Hypothalamus (tissue), 51 donors: ENCODE measurements at places on chromosomes 11 and 22.

DNA sequence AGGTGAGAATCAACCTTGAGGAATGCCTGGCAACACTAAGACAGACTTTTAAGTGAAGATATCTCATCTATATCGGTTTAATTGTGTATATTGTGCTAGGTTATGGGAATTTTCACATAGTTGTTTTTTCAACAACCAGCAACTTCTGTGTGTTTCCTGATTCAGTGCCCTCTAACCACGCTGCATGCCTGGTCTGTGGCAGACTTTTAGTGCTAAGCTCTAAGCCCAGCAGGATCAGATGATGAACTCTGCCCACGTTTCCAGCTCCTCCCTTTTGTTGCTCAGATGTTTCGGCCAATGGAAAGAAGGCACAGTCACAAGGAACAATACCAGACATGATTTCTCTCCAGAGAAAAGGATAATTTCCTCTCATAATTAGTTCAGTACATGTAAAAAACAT, 1.4 kb upstream of the VWA5A start:
- DNase-seq: no peak

DNA sequence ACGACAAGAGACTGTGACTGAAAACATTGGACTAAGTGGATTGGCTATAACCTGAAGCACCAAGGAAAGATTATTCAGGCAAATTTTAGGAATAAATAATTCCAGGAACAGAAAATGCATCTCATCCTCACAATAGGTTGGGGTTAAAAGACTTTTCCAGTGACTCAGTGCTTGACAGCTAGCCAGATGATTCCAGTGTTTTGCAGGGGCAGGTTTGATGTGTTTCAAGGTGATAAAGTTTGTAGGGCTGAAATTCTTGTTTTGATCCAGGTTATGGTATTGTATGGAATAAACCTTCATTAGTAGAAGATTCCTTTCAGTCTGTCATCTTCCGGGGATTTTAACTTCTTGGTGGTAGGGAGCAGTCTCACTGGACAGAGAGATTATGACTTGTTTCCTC, 2.3 kb downstream of the EXT2 start:
- no peak for DNase-seq

GRCh38 chr11:33315822-33316221, 58.6 kb downstream of the HIPK3 start:
- DNase-seq: no peak

GRCh38 chr11:134282121-134283045, 6.2 kb downstream of the GLB1L3 start:
- DNase-seq: no peak

GRCh38 chr22:17397756-17398547, 28.7 kb downstream of the CECR2 start:
- no peak for DNase-seq

GRCh38 chr11:96143041-96143521, 199.9 kb downstream of the MAML2 start:
- DNase-seq: no peak

DNA sequence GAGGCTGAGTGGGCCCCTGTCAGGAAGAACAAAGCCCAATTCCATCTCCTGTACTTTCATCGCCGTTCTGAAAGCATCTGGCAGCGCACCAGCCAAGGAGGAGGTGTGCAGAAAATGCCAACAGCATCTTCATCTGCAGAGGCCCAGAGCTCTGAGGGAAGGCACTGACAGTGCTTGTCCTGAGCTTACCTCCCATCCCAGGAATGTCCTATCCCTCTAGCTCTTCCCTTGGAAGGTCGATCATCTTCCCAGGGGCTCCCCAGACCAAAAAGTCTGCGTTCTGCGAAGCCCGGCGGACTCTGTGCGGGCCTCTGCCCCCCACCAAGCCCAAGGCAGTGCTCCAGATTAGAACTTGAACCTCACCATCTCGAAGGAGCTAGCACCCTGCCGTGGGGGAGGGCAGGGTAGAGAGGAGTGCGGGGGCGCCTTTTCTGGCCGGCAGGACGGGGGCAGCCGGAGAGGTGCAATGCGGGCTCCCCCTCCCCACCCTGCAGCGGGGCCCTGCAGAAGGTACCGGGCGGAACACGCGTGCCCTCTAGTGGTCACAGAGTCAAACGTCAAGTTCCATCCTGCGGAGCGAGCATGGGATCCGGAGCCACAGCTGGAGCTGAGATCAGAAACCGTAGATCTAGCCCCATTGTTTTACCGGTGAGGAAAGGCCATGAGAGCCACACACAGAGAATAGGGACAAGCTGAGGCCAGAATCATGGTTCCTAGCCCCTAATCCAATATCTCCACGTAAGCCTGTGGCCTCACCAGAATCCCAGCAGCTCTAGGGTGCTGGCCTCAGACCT, 5.0 kb downstream of the SCN2B start:
- DNase-seq: peak; percentile 92

DNA sequence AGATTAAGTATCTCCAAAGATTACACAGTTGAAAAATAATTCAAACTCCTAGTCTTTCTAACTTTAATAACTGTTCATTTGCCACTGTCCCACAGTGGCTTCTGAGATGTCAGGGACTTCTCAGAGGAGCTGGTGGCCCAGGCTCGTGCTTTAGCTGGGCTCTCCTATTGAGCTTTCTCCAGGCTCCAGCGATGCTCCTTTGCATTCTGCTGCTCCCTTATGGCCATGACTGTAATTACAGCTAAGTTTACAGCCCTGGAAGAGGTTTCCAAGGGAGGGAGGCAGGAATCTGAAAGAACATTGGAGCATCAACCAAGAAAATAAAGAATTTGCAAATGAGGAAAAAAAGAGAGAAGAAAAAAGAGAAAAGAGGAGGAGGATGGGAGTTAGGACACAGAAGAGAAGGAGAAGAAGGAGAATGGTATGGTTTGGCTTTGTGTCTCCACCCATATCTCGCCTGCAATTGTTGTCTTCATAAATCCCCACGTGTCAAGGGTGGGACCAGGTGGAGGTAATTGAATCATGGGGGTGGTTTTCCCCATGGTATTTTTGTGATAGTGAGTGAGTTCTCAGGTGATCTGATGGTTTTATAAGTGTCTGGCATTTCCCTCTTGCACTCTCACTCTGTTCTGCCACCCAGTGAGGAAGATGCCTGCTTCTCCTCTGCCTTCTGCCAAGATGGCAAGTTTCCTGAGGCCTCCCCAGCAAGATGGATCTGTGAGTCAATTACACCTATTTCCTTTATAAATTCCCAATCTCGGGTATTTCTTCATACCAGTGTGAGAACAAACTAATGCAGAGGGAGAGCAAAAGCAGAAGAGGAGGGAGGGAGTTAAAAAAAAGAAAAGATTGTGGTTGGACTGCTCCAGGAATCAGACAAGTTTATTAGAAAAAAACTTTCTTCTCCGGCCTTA, 857.0 kb downstream of the KCNA4 start:
- no peak for DNase-seq

GRCh38 chr11:111718436-111718835, 47.8 kb downstream of the PPP2R1B start:
- DNase-seq: no peak

GRCh38 chr22:45413368-45414211, at the start of the genes RIBC2 and SMC1B:
TSS of gene RIBC2 (plus strand) at chr22:45413693. CDS start at chr22:45413887, 194 bp downstream.
TSS of gene SMC1B (minus strand) at chr22:45413599. CDS start at chr22:45413567, 32 bp downstream.
- no peak for DNase-seq

- no peak for DNase-seq
Measured at GRCh38 chr22:26778372-26778771, 121.0 kb downstream of the MIAT start.

DNA sequence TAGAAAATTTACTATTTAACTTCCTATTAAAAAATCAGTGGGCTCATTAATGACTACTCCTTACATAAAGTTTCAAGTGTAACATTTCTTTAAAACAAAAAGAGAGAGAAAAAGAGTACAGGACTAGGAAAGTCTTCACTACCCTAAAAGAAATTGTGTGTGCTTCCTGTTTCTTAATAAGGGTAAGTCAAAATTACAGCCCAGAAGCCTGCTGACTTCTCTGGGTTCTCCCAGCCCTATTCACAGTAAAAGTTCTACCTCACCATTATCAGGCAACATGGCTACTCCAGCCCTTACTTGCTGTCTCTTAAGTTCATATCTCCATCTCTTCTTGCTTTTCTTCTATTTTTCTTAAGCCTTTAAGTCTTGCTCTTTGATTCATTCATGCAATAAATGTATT, 20.3 kb upstream of the ZC3H12C start:
- no peak for DNase-seq

DNA sequence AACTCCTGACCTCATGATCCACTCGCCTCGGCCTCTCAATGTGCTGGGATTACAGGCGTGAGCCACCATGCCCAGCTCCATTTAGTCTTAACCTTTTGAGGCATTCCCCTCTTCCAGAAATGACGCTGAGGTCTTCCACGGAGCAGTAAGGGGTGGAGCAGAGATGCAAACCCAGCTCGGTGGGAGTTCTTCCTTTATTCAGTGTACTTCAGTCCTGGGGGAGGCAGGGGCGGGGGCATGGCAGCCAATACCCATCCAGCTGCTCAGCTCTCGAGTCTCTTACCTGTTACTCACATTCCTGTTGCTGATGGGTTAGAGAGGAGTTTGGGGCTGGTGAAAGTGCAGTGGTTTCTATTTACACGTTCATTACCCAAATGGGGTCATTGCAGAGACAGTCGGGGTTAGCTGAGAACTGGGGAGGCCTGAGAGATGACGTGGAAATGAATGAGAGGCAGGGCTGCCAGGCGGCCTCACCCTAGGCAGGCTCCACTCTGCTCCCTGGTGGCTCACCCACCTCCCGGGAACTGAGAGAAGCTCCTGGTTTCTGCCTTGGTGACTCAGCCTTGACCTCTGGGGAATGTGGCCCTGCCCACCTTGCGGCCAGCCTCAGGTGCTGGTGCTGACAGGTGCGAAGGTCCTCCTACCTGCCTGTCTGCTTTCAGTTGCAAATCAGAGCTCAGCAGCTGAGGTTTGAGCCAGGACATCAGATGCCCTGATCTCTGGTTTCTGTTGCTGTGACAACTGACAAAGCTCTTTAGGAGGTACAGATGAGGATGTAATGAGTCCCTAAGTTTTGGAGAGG, 13.4 kb upstream of the ST14 start:
- no peak for DNase-seq

GRCh38 chr22:48187356-48187755, 1424.9 kb downstream of the TBC1D22A start:
- no peak for DNase-seq

GRCh38 chr11:5257296-5257695, 2.7 kb upstream of the HBG2 start:
- DNase-seq: no peak

- DNase-seq: no peak
Measured at GRCh38 chr11:23103416-23103815, 243.1 kb upstream of the CCDC179 start.

GRCh38 chr22:24807284-24807950, 1.4 kb downstream of the SGSM1 start:
- DNase-seq: peak; percentile 38

GRCh38 chr11:133968300-133968699, 11.5 kb upstream of the IGSF9B start:
- DNase-seq: no peak

DNA sequence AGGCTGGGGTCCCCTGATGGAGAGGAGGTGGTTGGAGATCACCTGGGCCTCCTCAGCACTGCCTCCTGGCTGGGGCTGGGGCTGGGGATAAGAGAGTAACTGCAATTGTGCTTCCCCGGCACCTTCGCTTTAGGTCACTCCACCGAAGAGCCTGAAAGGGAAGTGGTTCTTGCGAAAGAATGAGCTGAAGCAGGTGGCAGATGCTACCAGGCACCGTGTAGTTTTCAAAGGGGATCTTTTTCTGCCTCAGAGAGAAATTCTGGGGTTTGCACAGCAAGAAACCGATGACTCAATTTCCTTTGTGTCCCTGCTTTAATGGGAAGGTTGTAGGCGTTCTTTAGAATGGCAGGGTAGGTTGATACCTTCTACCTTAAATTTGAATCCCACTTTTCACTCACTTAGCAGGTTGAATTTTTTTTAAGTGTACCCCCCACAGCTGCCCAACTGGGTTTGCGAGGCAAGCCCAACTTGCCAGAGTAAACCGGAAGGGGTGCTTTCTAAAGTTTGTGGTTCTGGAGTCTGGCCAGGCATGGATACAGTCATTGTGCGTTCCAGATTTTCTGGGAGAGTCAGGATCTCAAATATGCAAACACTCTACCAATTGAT, 5.3 kb downstream of the CD44 start:
- no peak for DNase-seq

- no peak for DNase-seq
Measured at GRCh38 chr11:73258104-73259035, 13.8 kb upstream of the P2RY6 start.

- DNase-seq: no peak
Measured at GRCh38 chr11:84145616-84146185, 859.5 kb upstream of the CCDC90B start.

DNA sequence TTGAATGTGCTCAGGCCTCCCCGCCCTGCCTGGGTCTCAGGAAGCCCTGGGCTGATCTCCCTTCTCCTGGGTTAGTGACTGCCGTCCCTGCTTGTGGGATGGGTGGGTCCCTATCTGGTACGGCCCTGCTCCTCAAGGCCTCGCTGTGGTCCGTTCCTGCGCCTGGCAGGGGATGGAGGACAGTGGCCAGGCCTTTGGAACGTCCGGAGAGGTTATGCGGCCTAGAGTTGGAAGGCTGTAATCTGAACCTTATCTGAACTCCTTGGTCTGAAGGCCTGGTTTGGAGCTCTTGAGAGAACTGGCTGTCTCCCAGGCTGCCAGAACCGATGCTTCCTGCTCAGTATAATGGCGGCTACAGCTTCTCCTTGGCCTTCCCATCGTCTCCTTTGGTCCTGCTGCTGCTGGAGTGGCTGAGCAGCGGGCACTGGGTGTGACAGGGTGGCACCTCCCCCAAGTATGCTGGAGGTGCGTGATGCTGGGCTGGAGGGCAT, 72.8 kb downstream of the FLI1 start:
- DNase-seq: no peak

- DNase-seq: no peak
Measured at GRCh38 chr11:16774936-16775613, 36.6 kb downstream of the C11orf58 start.

DNA sequence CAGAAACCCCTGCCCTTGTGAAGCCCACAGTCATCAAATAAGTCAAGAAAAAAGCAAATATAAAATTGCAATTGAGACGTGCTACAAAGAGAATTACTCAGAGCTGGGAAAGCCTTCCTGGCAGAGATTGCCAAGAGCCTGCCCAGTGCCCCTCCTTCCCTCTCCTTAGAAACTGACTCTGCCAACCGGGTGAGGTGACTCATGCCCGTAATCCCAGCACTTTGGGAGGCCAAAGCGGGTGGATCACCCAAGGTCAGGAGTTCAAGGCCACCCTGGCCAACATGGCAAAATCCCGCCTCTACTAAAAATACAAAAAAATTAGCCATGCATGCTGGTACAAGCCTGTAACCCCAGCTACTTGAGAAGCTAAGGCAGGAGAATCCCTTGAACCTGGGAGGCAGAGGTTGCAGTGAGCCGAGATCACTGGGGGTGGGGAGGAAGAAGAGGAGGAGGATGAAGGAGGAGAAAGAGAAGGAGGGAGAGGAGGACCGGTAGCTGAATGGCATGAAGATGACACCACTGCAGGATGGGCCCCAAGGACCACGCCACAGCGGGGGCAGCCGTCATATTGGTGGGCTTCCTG, 76.1 kb upstream of the RTL6 start:
- no peak for DNase-seq

- no peak for DNase-seq
Measured at GRCh38 chr11:19380375-19380774, 139.6 kb upstream of the E2F8 start.

DNA sequence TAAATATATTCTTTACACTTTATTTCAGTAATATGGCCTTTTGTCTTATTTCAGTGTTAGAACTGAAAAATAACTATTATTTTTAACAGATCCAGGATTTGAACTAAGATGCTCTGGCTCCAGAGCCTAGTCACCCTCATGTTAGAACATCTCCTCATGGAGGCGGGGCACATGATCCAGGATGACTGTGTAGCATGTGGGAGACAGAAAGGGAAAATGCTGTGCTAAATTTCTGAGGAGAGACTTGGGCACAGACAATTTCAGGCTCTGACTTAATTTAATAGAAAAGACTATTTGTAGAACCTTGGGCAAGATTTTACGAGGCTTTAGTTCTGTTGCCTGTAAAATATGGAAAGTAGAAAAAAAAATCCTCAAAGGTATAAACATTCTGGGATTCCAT, 24.1 kb downstream of the CTSC start:
- DNase-seq: no peak
